GM23248 (cell line): ENCODE measurements at places on chromosomes 6 and 20.

- DNase-seq, result peak; percentile 41
Observed at GRCh38 chr20:38156888-38157634, 8.0 kb downstream of the TGM2 start.

DNA sequence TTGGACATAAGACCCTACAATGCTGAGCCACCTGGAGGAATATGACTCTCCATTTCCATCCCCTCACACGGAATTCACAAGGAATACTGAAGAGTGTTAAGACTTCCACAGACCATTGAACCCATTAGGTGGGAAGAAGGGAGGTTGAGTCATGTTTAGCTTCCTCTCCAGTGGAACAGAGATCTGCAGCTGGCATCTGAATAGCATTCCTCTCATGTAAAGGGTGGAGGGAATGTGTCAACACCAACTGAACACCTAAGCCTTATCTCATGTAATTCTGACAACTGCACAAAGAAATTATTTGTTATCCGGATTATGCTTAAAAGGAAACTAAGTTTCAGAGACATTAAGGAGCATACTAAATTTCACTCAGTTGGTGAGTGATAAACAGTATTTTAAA lies 705.9 kb downstream of the MAFB start:
- DNase-seq, result no peak

DNA sequence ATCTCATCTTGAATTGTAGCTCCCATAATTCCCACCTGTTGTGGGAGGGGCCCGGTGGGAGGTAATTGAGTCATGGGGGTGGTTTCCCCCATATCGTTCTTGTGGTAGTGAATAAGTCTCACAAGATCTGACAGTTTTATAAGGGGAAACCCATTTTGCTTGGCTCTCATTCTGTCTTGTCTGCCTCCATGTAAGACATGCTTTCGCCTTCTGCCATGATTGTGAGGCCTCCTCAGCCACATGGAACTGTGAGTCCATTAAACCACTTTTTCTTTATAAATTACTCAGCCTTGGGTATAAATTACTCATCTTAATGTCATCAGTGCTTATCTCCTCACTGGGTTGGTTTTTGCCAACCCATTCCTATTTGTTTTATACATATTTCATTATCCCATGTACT lies 142.0 kb upstream of the GMDS start:
- DNase-seq, result no peak

DNA sequence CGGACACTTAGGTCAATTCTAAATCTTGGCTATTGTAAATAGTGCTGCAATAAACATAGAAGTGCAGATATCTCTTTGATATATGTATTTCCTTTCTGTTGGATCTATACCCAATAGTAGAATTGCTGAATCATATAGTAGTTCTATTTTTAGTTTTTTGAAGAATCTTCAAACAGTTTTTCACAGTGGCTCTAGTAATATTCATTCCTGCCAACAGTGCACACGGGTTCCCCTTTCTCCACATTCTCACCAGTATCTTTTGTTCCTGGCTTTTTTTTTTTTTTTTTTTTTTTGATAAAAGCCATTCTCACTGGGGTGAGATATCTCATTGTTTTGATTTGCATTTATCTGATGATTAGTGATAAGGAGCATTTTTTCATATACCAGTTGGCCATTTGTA lies 1.8 kb upstream of the FBXL4 start:
- no peak for DNase-seq
